Stimulated activated CD8-positive, alpha-beta memory T cell treated with anti-CD3 and anti-CD28 coated beads, Interleukin-4, amount 100 ng/mL, for 4 hours (primary cell): ENCODE measurements at places on chromosomes 13 and 19.

GRCh38 chr19:4268816-4269430 lies 10.1 kb upstream of the SHD start:
- no peak for DNase-seq

GRCh38 chr19:3760871-3761361 lies 576 bp downstream of the APBA3 start:
- no peak for DNase-seq

DNA sequence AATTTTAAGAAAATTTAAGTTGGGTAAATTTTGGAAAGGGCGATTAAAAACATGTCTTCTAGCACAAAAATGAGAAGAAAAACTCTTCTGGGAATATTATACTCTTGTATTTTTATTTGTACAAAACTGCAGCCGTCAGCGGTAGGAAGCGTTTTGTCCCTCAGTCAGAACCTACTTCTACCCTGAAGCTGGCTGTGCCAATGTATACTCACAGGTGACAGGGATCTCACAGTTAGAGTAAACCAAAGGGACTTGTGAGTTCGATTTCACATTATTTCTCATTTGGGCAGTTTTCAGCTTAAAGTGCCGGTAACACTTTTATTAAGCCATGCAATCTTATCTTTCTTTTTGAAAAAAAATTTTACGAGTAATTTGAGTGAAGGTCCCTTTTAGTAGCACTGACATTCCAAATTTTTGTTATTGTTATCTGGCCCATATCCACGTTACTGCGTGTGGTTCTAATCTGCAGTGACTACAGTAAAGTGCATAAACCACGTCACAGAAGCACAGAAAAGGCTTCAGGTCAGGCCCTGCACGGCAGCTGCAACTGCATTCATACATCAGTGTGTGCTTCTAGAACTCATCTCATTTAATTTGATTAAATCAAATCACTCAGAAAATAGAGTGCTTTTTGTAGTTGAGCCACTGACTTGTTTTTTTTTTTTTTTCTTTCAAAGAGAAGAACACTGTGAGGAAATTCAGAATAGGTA lies 387.3 kb downstream of the LIG4 start:
- DNase-seq, result no peak

DNA sequence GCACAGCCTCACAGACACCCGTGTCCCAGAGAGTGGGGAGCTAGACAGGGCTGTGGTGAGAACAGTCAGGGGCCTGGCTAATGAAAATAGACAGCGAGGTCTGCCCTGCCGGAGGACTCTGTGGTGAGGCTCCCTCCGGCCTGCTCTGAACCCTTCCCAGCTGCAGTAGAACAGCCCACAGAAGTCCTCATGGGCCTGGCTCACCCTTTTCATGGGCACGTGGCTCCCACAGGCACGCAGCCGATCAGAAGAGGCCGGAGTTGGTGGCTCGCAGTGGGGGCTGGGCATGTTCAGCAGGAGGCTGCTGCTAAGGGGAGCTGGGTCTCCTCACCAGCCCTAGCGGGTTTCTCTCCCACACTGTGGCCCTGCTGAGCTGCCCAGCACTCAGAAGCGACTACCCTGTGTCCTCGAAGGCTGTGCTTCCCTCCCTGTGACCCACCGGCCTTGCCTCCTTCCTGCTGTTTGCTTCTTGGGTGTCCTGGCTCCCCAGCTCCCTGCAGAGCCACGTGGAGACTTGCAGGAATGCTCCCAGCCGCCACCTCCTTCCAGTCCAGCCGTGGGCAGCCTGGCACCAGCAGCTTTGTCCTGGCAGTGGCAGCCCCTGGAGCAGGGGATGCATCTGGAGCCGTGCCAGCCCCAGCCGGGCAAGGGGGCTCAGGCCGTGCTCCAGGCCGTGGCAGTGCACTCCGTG lies 138.7 kb downstream of the KDM4B start:
- no peak for DNase-seq

DNA sequence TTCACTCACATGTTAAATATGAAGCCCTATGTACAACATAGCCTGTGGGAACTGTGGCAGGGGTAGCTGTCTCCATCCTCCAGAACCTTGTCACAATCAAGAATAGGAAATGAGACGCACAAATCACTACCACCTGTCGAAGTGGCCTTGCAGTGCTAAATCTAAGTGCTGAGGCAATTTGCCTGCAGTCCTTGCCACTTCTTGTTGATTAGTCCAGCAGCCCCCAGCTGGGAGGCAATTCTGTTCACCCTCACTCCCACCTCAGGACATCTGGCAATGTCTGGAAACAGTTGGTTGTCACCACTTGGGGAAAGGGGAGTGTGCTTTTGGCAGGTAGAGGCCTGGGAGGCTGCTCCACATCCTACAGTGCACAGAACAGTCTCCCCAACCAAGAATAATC lies 10.7 kb downstream of the RFX2 start:
- no peak for DNase-seq

GRCh38 chr19:4519521-4520277 lies 1.4 kb upstream of the PLIN4 start:
- no peak for DNase-seq

DNA sequence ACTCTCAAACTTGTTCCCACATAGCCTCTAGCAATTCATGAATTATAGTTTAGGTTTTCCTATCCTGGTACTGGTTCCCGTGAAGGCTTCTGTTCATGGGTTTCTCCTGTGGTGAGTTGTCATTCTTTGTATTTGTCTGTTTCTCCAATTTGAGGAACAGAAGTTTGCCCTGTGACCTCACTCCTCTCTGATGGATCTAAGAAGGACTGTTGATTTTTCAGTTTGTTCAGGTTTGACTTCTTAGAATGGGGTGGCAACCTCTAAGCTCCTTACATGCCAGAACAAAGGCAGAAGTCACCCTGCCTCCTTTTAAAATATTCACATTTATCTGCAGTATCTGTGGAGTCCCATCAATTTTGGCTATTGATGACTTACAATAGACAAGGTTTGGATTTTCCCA lies 354.0 kb downstream of the SPRY2 start:
- no peak for DNase-seq

GRCh38 chr19:38055655-38056521 lies 148.9 kb downstream of the SIPA1L3 start:
- no peak for DNase-seq

- no peak for DNase-seq
Observed at GRCh38 chr19:6376512-6377190, 918 bp upstream of the PSPN start.

DNA sequence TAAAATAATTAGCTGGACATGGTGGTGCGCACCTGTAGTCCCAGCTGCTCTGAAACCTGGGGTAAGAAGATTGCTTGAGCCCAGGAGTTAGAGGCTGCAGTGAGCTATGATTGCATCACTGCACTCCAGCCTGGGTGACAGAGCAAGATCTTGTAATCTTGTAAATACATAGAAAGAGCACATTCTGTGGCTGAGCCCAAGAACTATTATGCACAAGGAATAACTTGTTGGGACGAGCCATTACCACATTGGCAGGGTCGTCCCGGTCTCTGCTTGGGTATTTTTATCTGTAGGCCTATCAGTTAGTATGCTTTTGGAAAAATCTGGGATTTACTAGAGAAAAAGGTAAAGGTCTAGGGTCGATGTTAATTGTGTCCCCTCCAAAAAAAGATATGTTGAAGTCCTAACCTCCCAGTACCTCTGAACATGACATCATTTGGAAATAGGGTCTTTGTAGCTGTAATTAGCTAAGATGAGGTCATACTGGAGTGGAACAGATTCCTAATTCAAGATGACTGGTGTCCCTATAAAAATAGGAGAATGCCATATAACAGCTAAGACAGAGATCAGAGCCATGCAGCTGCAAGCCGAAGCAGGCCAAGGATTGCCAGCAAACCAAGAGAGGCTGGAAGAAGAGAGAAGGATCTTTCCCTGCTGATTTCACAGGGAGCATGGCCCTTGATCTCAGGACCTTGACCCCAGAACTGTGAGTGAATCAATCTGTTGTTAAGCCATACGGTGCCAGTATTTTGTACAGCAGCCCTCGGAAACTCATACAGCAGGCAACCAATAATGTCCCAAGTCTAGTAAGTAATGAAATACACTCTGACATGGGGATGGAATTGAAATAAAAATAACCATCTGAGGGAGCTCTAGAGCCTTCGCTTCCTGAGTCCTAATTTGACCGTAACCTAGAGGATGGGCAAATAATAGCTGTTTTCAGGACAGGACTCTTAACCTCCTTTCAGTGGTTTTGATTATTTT lies 77.0 kb downstream of the TM9SF2 start:
- DNase-seq, result no peak

DNA sequence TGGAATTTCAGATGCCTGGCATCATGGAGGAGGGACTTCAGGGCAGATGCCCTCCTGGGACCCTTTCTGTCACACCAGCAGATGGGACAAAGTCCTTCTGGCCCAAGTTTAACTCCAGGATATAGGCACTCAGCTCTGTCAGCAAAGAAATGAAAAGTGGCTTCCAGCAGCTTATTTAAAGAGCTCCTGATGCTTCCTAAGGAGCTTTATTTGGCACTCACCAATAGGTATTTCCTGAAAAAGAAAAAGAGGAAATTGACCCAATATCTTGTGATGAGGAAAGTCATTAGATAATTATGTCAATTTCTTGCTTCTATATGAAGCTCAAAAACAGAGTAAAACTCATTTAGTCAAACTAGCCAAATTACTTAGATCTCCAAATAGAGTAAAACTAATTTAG lies 224.6 kb downstream of the RAP2A start:
- DNase-seq, result no peak

DNA sequence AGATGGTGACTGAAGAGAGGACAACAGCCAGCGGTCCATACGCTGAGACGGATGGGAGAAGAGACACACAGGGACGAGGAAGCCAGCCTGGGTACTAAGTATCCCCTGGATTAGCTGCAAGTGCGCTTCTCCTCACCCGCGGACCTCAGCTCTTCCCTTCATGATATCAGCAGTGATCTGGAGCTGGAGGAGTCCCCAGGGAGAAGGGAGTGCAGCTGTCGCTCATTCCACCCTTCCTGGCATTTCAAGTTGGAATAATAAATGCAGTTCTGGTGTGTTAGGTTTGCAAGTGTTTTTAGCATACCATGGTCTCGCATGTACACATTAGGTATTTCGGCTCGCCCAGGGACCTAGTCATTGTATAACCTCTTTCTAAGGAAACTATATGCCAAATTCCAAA lies 88.5 kb upstream of the C1QTNF9B start:
- no peak for DNase-seq

GRCh38 chr19:3738477-3739220 lies 22.8 kb downstream of the APBA3 start:
- DNase-seq, result no peak

DNA sequence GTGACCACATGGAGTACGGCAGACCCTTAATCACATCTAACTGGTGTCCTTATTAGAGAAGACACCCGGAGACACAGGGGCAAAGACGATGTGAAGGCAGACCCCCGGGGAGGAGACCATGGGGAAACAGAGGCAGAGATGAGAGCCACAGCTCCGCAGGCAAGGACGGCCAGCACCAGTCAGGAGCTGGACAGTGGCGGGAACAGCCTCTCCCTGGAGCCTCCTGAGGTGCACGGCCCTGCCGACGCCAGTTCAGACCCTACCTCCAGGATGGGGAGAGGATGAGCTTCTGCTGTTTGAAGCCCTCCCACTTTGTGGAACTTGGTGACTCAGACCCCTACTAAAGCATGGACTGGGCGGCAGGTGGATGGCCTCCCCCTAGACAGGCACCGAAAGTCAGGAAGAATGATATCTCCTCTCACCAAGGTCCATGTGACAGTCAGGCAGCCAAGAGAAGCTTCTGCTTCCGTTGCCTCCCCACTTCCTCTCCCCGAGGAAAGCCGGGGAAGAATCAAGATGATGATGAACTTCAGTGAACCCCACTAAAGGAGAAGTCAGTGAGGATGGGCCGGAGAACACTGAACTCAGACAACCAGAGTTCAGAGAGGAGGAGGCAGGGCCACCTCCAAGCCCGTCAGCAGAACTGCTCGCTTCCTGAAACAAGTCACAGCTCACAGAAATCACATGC lies 25.4 kb downstream of the RAB20 start:
- no peak for DNase-seq

GRCh38 chr13:83794583-83794982 lies 87.7 kb downstream of the SLITRK1 start:
- no peak for DNase-seq

GRCh38 chr19:14363183-14364097 lies 17.8 kb upstream of the ADGRE5 start:
- DNase-seq, result no peak

DNA sequence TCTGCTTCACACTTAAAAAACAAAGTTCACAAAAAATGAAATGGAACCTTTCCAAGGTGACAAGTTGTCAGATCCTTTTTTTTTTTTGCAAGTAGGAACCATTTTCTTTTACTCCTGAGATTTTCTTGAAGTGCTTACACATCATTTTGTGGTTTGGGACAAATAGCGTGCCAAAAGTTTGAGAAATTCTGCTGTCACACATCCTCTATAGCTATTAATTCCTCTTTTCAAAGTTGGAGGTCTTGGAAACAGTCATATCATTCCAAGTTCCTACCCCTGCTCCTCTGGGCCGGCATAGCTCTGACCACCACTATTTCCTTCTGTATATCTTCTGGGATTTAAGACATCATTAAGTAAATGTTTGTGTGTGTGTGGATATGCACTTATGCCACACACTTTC lies 421.6 kb upstream of the SLC10A2 start:
- DNase-seq, result no peak

DNA sequence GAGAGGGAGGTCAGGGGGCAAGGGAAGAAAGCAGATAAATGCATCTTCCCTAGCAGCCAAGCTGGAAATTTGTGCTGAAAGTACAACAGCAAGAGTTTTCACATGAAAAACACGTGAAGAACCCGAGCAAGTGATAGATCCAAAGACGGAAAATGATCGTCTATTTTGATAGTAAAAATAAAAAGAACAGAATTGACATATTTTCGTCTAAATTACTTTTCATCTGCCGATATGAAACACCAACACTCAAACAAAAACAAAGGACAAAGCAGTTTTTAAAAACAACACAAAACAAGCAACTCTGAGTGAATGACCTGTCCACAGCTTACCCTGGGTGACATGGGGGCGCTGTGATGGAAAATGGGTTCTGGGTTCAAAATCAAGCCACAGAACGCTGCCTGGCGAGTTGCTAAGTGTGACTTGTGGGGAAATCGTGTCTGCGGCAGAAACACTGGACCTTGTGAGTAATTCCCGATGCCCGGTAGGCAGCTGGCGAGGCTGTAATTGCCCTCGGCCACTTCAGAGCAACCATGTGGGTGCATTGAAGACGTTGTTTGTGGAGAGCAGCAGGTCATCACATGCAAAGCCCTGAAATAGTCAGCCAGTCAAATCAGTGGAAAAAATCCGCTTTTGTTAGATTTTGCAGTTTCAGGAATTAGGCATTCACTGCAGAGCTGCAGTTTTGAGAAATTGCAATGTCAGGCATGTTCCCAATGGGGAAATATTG lies 7.4 kb downstream of the SOX1 start:
- DNase-seq, result no peak
